HFFc6 (cell line): ENCODE measurements at places on chromosomes 4 and X.
A peak's percentile ranks its signal among the peaks of the same experiment; 100 is the strongest.

DNA sequence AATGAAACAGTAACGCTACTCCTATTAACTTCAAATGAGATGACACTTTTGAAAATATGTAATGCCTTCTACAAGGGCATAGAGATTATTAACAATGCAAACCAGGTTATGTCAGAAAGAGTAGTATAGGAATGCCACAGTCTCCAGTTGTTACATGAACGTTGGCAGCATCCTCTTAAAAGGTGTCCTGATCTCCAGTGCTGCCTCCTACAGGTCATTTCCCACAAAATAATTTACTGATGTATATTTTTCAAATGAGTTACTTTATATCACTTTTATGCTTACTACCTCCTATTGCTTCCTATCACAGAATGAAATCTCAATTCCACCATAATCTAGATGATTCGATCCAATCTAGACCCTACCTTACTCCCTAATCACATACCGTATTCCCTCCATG lies 195.2 kb upstream of the EPHA5 start:
- DNase-seq = no peak

- no peak for DNase-seq
These were observed 33.9 kb upstream of the ATP6AP2 start for GRCh38 chrX:40546870-40547269.

DNA sequence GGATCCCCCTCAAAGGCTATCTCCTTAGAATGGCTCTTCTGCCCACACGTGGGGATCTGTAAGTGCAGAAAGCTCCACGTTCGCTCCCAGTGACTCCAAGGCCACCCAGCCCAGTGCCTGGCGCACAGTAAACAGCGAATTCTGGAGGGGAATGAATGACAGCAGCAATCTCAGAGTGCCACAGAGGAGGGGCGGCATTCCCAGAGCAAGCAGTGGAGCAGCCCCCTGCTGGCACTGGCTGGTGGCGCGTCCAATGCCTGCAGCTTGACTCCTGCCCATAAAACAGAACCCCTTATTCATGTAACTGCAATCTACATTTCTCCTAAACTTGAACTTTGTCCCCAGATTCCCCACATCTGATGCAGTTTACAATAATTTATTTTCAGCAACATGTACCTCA lies 6.9 kb upstream of the HELT start:
- no peak for DNase-seq

GRCh38 chr4:21387683-21388082 lies 560.9 kb downstream of the KCNIP4 start:
- no peak for DNase-seq

DNA sequence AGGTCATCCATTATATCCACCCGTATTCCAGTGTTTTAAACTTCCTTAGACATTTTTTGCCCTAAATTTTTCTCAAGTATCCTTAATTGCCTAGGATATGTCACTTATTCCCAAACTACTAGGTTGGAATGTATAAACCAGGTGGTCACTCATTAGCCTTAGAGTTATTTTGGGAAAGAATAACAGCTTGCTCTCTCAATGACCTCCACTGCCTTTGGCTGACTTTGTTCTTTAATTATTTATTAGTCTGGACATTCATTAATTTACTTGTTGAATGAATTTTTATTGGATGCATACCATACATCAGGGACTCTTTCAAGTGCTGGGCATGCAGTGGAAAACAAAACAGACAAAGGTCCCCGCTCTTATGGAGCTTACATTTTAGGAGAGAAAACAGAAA lies 609.3 kb upstream of the IGFBP7 start:
- DNase-seq = no peak

GRCh38 chr4:55364691-55365344 lies 18.8 kb downstream of the SRD5A3 start:
- DNase-seq = no peak

GRCh38 chrX:3585719-3586118 lies 127.7 kb downstream of the PRKX start:
- DNase-seq = no peak

GRCh38 chr4:1360423-1361283 lies 13.6 kb downstream of the UVSSA start:
- peak; percentile 43 for DNase-seq

GRCh38 chr4:142984871-142985585 lies 138.9 kb upstream of the INPP4B start:
- DNase-seq = no peak

DNA sequence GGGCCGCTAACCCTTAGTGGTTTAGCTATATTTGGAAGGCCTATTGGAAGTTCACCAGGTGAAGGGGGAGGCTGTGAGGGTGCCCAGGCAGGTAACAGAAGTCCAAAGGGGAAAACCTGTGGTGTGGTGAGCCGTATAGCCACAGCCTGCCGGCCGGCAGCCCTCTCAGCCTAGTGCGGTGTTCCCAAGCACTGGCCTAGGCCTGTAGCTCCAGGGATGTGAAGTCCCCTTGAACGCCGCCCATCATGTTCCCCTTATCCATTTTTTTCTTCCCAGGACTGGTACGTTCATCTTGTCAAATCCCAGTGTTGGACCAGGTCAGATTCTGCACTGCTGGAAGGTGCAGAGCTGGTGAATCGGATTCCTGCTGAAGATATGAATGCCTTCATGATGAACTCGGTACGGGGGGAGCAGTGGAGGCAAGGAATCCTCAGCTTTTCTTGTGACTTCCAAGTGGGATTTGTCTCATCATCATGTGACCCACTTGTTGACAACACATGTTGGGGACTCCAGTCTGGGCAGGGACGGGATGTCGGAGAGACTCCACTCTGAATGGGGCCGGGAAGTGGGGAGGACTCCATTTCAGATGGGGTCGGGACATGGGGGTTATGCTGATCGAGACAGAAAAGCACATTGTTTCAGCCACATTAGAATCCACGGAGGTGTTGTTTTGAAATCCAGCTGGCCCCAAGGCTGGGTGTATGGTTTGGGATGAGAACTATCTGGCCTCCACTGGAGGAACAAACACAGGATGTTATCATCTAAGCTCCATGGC lies 39.2 kb upstream of the MSANTD1 start:
- no peak for DNase-seq

DNA sequence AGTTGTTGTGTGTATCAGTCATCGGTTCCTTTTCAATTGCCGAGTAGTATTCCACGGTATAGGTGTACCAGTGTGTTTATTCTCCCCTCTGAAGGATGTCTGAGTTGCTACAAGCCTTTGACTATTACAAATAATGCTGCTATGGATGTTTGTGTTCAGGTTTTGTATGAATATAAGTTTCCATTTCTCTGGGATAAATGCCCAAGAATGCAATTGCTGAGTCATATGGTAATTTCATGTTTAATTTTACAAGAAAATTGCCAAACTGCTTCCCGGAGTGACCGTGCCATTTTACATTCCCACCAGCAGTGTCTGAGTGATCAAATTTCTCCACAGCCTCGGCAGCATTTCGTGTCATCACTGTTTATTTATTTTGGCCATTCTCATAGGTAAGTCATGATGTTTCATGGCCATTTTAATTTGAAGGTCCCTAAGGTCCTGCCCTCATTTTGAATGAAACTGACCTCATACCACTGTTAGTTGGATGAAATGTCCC lies 73.9 kb downstream of the IRF2 start:
- peak; percentile 89 for DNase-seq

DNA sequence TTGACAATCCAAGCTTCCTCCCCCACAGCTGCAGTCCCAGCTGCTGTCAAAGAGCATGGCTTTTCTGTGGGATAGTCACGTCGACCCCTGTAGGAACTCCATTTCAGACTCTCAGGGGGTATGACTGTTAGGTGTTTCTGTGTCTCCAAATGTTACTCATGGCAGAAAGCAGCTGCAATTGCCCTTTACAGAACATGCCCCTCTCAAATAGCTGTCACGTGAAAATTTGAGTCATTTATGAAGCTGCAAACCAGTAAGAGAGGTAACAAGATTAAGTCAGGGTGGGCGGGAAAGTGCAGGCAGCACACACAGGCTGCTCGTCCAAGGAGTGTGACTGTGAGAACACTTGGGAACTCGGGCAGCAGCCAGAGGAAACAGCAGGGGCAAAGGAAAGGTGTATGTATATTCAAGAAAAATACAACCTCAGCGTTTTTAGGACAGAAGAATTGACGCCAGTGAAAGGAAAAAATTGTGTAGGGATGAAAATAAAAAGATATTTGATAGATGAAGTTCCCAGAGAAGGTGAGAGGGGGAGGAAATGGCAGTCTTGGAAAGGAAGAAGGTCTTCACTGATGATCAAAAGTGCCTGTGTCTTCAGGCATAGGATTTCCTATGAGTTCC lies 66.5 kb upstream of the TMEM184C start:
- peak; percentile 30 for DNase-seq

- no peak for DNase-seq
These were observed 165.1 kb upstream of the ATP6AP2 start for GRCh38 chrX:40415675-40416074.

DNA sequence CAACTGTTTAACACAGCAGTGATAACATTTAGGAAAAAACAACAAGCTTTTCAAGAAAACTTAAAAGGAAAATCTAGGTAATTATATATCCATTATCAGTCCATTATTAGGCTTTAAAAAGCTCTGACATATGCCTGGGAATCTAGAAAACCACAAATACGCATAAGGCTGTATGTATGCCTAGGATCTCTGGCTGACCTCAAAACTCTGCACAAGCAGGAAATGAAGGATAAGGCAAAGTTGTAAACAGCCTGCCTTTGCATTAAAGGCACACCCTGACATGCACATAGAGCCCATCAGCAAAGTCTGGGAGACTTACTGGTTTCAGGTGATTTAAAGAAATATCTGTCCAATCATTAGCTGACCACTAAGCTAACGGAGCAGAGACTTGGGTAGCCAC lies 14.0 kb downstream of the TIMP1 start:
- DNase-seq = no peak

- peak; percentile 79 for DNase-seq
These were observed 206.3 kb downstream of the SLC7A11 start for GRCh38 chr4:138035781-138036258.

DNA sequence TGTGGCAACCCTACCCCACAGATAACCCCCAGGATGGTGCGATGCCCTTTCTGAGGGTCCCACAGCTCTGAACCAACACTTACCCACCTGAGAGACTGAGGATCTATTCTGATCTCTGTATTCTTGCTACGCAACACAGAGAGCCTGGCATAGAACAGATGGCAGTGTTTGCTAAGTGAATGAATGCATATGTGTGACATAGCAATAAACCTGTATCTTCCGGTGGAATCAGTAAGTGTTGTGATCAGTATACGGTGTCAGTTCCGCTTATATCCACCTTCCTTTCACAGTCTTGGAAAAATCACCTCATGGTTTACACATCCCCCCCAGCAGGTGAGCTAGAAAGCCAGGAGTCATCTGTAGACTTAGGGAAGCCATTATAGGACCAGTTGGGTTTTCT lies 5.9 kb upstream of the HSD17B10 start:
- no peak for DNase-seq

DNA sequence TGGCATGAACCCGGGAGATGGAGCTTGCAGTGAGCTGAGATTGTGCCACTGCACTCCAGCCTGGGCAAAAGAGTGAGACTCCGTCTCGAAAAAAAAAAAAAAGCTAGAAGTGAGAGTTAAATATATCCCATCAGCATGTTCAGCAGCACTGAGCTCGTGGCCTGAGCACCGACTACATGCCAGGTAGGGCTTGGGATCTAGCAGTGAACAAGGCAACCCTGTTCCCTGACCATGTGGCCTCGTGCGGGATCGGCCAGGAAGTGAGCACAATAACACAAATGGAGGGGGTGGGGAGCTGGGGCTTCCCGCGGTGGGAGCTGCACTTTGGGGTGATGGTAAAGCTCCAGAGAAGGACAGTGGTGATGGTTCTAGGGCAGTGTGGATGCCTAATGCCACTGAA lies 193.7 kb upstream of the PSAPL1 start:
- DNase-seq = no peak

GRCh38 chr4:127236889-127237288 lies 395.9 kb upstream of the INTU start:
- DNase-seq = no peak

DNA sequence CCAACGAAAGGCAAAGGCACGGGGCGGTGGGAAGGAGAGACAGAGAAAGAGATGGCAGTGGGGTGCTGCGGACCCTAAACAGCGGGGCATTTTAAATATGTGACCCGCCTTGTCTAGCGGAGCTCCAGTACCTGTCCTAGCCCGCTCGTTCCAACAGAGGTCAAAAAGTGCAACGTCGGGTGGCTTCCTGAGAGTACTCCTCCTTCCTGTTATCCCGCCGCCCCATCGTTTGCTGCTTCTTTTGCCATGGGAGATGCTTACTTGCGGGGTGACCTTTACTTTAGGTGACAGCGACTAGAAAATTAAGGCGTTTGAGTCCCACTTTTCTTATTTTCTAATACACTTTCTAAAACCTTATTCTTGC lies 735 bp downstream of the NRK start:
- no peak for DNase-seq

DNA sequence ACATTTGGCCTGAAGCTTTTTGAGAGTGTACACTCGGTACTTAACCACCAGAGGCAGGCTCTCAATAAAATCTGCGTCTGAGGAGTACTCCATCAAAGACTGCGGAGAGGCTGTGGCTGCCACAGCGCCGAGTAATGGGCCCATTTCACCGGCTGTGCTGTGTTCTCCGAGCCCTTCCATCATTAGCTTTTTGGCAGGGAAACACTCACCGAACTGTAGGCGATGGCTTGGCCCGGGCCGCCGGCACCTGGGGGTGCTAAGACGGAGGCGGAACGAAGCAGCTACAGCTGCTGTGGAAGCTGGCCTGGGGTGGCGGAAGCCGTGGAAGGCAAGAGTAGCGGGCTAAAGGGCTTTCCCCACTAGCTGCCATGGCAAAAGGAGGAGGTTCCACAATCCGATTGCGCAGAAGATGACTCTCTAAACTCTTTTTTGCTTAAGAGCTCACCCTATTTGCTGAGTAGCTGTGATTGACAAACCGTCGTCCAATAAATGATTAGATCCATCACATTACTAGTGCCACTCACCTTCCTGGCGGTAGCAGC lies 48.5 kb upstream of the PABPC1L2A start:
- DNase-seq = no peak

- no peak for DNase-seq
These were observed 98.8 kb upstream of the NOCT start for GRCh38 chr4:138916763-138917162.

GRCh38 chr4:182280436-182281111 lies 37.4 kb downstream of the TENM3 start:
- peak; percentile 49 for DNase-seq

DNA sequence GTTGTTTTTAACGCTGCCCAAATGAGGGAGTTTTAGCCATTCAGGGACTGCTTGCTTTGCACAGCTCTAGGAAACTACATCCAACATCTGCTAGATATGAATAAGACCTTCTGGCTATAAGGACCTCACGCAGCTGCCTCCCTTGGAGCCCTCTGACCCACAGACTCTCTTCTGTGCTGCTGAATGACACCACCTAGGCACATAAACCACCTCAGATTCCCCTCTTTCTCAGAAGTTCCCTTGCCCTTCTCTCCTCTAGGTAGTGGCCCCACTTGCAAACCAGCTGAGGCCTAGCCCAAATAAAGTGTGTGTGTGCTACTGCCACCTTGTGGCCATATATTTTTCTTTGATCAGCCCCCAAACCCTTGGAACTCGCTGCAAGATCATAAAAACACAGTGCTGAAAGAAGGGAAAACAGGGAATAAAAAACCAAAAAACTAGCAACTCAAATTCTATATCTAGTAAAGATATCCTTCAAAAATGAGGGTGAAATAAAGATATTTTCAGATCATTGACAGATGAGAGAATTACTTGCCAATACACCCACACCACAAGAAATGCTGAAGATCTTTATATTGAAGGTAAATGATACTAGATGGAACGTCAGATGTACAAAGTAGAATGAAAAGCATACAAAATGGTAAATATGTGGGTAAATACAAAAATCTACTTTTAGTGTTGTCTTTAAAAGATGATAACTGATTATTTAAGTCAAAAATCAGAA lies 265.9 kb downstream of the ADAMTS3 start:
- peak; percentile 20 for DNase-seq
